ENCODE measurements at places on chromosomes 6 and 20.

GRCh38 chr20:9966966-9967365 is 67.8 kb upstream of the ANKEF1 start:
- H3K36me3 ChIP-seq, result no peaks in the 10 kb centered on the region
- no peak overlapping the region for H3K4me3 ChIP-seq
- H3K27ac ChIP-seq, result no peak overlapping the region

GRCh38 chr6:163417595-163417994 is 3.1 kb downstream of the QKI start:
- H3K27ac ChIP-seq, result peak overlapping the region; percentile 19
- no peaks in the 10 kb centered on the region for H3K27me3 ChIP-seq
- no peaks in the 10 kb centered on the region for H3K36me3 ChIP-seq
- H3K4me3 ChIP-seq, result peak overlapping the region; percentile 95
- H3K4me1 ChIP-seq, result peaks cover 3% of the 10 kb centered on the region

DNA sequence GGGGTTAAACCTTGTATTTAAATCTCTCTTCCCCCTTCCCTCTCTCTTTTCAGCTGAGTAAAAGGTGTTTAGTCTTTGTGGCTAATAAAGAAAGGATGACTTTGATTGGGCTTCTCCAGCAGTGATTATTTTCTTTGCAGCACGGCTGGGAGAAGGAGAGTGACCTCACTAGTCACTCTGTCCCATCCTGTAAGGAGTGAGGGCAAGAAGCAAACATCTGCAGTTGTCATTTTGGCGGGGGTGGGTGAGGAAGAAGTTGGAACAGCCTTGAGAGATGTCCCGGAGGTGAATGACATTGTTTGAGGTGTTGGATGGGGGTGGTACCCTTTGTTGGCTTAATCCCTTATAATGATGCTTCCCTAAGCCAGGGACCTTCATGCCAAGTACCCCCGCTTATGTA is 223.6 kb downstream of the EYA2 start:
- no peaks in the 10 kb centered on the region for H3K27me3 ChIP-seq
- DNase-seq, result peak; percentile 26
- H3K4me1 ChIP-seq, result peaks cover 3% of the 10 kb centered on the region
- no peak overlapping the region for H3K4me3 ChIP-seq
- H3K27ac ChIP-seq, result no peak overlapping the region

- H3K4me3 ChIP-seq, result no peak overlapping the region
- H3K27me3 ChIP-seq, result peaks cover 12% of the 10 kb centered on the region
- no peaks in the 10 kb centered on the region for H3K4me1 ChIP-seq
- no peak overlapping the region for H3K27ac ChIP-seq
- no peaks in the 10 kb centered on the region for H3K36me3 ChIP-seq
- no peak for DNase-seq
Observed at GRCh38 chr6:33028220-33028849, 18.9 kb upstream of the HLA-DOA start.

- no peaks in the 10 kb centered on the region for H3K27me3 ChIP-seq
- no peak overlapping the region for H3K4me3 ChIP-seq
- no peaks in the 10 kb centered on the region for H3K36me3 ChIP-seq
- H3K27ac ChIP-seq, result no peak overlapping the region
- H3K4me1 ChIP-seq, result no peaks in the 10 kb centered on the region
Observed at GRCh38 chr6:168841609-168842278, 400.8 kb downstream of the SMOC2 start.

- no peaks in the 10 kb centered on the region for H3K27me3 ChIP-seq
- no peak overlapping the region for H3K4me3 ChIP-seq
- no peak overlapping the region for H3K27ac ChIP-seq
- DNase-seq, result no peak
- peaks cover 2% of the 10 kb centered on the region for H3K4me1 ChIP-seq
Observed at GRCh38 chr6:125019918-125020317, 57.7 kb downstream of the RNF217 start.

GRCh38 chr6:95866732-95867131 is 149.0 kb upstream of the FUT9 start:
- H3K4me1 ChIP-seq, result no peaks in the 10 kb centered on the region
- H3K4me3 ChIP-seq, result no peak overlapping the region
- H3K27me3 ChIP-seq, result no peaks in the 10 kb centered on the region
- H3K36me3 ChIP-seq, result no peaks in the 10 kb centered on the region
- DNase-seq, result no peak

GRCh38 chr20:23116311-23117089 is 30.4 kb upstream of the CD93 start:
- no peak overlapping the region for H3K4me3 ChIP-seq
- no peak overlapping the region for H3K27ac ChIP-seq
- peaks cover 5% of the 10 kb centered on the region for H3K4me1 ChIP-seq
- H3K27me3 ChIP-seq, result no peaks in the 10 kb centered on the region
- DNase-seq, result peak; percentile 7

- H3K4me3 ChIP-seq, result no peak overlapping the region
- H3K36me3 ChIP-seq, result no peaks in the 10 kb centered on the region
- H3K27ac ChIP-seq, result no peak overlapping the region
- peaks cover 4% of the 10 kb centered on the region for H3K4me1 ChIP-seq
- no peaks in the 10 kb centered on the region for H3K27me3 ChIP-seq
- no peak for DNase-seq
Observed at GRCh38 chr6:16925461-16925860, 164.2 kb upstream of the ATXN1 start.

DNA sequence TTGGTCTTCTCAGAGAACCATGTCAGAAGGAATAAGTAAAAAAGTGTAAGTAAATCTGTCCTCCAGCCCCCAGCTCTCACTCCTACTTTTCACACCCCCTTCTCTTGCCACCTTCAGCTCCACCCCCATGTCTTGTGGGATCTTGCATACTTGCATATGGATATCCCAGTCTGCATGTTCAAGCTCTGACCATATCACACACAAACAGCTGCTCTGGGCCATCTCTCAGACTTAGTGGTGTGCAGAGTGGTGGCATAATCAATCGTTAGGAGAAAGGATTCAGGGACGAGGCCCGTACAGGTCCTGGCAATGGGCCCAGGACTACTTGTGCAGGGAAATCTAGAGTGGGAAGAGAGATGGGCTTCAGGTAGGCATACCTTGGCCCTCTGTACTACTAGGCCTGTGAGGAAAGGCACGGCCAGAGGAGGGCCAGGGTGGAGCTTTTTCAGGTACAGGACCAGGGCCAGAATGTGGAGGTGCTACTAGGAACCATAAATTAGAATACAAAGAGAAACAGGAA is 112.0 kb upstream of the SGK1 start:
- H3K4me3 ChIP-seq, result no peak overlapping the region
- no peaks in the 10 kb centered on the region for H3K27me3 ChIP-seq
- no peaks in the 10 kb centered on the region for H3K4me1 ChIP-seq
- H3K27ac ChIP-seq, result no peak overlapping the region

DNA sequence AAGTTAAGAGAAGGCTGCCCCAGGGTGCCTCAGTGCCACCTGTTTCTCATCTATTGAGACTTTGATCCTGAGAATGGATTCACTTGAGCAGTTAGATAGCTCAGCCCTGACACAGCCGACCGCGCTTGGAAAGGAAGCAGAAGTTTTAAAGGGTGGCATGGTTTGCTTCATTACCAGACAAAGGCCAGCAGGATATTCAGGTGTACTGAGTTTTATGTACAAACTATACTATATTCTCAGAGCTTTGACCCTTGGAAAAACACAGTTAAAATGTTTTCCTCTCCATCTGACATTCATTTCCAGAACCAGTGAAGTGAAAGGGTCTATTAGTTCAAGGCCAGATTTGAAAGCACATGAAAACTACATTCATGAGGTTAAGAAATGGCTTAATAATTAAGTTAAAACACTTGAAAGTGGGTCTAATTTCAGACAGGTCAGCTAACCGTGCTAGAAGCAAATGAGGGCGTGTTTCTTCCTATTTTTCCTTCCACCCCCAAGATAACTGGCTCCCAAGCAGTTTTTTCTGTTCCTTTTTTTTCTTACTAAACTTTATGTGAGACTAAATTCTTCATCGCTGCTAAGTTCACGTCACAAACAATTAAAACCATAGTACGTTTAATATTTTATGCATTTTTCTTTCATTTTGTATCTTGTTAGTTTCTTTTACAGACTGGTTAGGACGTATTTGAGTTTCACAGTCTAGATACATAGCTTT is 385.3 kb upstream of the SOX4 start:
- no peak overlapping the region for H3K27ac ChIP-seq
- H3K4me1 ChIP-seq, result no peaks in the 10 kb centered on the region
- no peak for DNase-seq
- H3K4me3 ChIP-seq, result no peak overlapping the region
- H3K36me3 ChIP-seq, result no peaks in the 10 kb centered on the region

- DNase-seq, result peak; percentile 98
- H3K4me1 ChIP-seq, result no peaks in the 10 kb centered on the region
- no peak overlapping the region for H3K4me3 ChIP-seq
- no peaks in the 10 kb centered on the region for H3K36me3 ChIP-seq
- H3K27ac ChIP-seq, result no peak overlapping the region
Observed at GRCh38 chr6:18362058-18362561, 25.0 kb upstream of the RNF144B start.

DNA sequence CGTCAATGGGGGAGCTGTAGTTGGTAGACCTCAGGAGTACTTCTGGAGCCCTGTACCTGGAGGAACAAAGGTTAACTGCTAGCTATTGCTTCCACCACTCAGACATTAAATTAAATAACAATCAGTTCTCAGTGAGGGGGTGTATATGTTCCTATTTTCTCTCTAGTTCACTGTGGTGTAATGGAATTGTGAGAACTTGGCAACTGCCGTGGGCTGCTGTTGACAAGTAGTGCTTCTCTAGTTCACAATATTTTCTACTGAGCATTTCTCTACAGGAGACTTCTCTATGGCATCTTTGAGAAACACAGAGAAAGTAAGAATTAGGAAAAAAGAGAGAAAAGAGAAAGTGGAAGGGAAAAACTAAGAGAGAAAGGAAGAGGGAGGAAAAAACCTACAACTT is 23.4 kb upstream of the GSTA4 start:
- no peaks in the 10 kb centered on the region for H3K27me3 ChIP-seq
- no peak overlapping the region for H3K27ac ChIP-seq
- H3K36me3 ChIP-seq, result peaks cover 2% of the 10 kb centered on the region
- no peaks in the 10 kb centered on the region for H3K4me1 ChIP-seq
- no peak for DNase-seq

DNA sequence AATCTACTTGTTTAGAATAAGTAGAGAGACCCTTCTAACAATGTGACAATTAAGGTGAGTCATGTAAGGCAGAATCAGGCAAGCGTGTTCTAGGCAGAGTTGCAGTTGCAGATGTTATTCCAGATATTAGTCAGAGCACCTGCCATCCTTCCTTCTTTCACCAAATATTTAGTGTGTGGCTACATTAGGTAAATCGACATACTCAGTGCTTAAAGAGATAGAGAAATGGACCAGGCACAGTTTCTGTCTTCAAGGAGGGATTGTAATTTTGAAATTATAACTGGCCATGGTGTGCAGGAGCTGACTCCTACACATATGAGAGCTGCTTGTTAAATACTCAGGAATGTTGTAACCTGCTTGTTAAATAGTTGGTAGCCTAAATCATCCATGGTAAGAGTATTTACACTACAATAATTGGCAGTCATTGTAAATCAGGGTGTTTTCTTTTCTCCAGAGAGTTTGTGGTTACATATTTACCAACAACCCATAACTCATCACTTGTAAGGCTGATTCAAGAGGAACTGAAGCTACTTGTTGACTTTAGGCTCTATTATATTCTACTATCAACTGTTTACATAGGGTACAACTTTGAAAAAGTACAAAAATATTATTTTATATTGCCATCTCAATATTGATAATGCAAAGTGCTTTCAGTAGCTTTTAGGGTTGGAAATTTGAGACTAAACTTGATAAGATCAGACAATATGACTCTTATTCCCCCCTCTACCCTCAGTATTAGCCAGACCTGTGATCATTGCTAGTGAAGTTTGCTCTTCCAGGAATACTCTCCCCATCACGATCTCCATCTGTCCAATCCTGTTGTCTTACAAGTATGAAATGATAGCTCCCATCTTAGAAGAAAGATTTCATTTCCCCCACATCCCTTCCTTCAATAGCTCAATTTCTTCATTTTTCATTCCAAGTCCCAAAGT is 607.1 kb downstream of the COL12A1 start:
- H3K27me3 ChIP-seq, result no peaks in the 10 kb centered on the region
- no peaks in the 10 kb centered on the region for H3K4me1 ChIP-seq
- H3K36me3 ChIP-seq, result no peaks in the 10 kb centered on the region
- H3K4me3 ChIP-seq, result no peak overlapping the region

DNA sequence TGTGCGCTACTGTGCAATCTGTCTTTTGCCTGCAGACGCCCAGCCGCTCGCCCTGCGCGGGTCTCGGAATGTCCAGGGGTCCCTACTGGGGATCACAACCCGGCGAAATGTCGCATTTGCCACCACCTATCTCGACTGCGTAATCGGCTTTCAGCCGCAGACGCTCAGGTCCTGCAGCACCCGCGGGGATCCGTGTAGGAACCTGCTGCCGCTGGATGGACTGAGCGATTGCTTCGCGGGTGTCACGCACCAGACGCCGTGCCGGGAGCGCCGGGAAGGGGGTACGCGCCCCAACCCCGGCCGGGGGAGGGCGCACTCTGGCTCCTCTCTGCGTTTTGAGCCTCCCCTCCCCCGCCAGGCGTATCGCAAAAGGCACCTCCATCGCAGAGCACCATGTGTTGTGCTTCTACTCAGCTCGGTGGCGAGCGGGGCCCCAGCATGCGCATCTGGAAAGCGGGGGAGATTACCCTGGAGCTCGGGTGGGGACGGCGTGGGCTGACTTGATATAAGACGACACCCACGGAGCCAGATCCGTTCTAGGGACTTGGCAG is 747 bp upstream of the PTPRA start:
- H3K36me3 ChIP-seq, result peaks cover 1% of the 10 kb centered on the region
- no peaks in the 10 kb centered on the region for H3K27me3 ChIP-seq
- peaks cover 7% of the 10 kb centered on the region for H3K4me1 ChIP-seq
- H3K27ac ChIP-seq, result peak overlapping the region; percentile 36

- H3K36me3 ChIP-seq, result no peaks in the 10 kb centered on the region
- no peaks in the 10 kb centered on the region for H3K27me3 ChIP-seq
- no peaks in the 10 kb centered on the region for H3K4me1 ChIP-seq
- H3K27ac ChIP-seq, result no peak overlapping the region
- no peak for DNase-seq
Observed at GRCh38 chr20:58568126-58568482, 52.9 kb upstream of the APCDD1L start.

DNA sequence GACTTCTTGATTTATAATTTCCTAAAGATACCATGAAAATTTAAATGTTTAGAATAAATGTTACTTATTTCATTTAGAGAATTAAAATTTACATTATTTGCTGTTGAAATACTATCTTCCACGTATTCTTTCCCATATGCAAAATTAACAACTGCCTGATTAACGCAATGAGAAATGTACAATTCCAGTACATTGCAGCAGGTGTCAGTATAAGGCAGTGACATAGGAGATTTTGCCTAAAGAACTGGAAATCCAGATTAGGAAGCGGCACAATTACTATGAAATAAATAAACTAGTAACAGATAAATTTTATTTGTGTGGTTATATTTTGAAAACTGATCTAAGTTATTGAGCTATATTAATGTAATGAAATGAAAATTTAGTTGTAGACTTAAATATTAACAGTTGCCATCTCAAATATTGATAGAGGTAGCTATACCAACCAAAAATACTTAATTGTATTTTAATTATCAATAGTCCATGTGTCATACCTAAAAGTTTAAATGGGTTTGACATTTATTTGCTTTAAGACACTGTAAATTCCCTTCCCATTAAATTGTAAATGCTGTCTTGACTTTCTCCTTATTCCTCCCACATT is 300.2 kb downstream of the UTRN start:
- H3K4me1 ChIP-seq, result peaks cover 2% of the 10 kb centered on the region
- no peak overlapping the region for H3K27ac ChIP-seq
- no peaks in the 10 kb centered on the region for H3K36me3 ChIP-seq
- H3K27me3 ChIP-seq, result no peaks in the 10 kb centered on the region
- peak; percentile 32 for DNase-seq

- H3K4me1 ChIP-seq, result no peaks in the 10 kb centered on the region
- no peak overlapping the region for H3K4me3 ChIP-seq
- no peak overlapping the region for H3K27ac ChIP-seq
Observed at GRCh38 chr6:31268836-31269235, 3.1 kb downstream of the HLA-C start.

GRCh38 chr6:149755300-149756260 is 6.0 kb downstream of the PCMT1 start:
- H3K27me3 ChIP-seq, result no peaks in the 10 kb centered on the region
- no peak overlapping the region for H3K27ac ChIP-seq
- no peak for DNase-seq
- no peak overlapping the region for H3K4me3 ChIP-seq

Data from fibroblast of lung (primary cell).